CD4-positive, alpha-beta T cell treated with Interleukin-17A for 1 hour (primary cell): ENCODE measurements at places on chromosomes 16 and 17.

DNA sequence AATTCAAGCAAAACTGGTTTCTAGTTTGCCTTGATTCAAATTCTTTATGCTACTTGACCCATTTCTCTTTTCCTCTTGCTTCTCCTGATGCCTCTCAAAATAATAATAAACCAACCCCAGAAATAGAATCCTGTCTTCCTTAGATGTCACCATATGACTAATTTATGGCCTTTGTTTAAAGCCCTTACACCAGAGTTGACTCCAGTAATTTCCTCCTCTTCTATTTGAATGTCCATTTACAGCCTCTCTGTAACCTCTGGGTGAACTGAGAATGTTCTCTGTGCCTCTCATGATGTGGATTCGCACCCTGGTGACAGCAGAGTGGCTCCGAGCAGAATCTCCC, 31.5 kb downstream of the ZFHX3 start:
- DNase-seq: no peak

- DNase-seq: no peak
Observed at GRCh38 chr17:50044483-50044882, 11.4 kb upstream of the ITGA3 start.

DNA sequence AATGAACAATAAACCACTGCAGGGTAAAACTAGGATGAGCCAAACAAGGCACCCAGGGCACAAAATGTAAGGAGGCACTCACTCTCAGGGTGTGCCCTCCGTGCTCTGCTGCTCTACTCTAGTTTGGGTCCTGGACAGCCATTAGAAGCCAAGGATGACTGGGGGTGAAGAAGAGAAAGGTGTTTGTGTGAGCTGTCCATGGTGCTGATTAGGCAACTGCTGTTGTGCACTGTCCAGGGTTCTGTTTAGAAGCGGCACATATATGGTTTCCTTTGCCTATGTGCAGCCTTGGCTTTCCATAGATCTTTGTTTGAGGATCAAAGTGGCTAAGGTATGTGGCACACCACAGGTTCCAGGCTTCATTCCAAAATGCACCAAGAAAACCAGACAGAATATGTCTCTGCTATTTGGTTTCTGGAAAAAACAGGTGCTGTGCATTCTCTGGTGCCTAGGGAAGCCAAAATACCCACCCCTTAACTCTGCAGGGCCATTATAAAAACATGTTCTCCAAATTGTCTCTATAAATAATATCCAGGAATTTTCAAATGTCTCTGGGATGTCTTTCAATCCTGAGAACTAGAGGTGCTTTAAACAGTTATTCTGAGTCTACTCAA, 123.5 kb downstream of the CBLN1 start:
- no peak for DNase-seq

DNA sequence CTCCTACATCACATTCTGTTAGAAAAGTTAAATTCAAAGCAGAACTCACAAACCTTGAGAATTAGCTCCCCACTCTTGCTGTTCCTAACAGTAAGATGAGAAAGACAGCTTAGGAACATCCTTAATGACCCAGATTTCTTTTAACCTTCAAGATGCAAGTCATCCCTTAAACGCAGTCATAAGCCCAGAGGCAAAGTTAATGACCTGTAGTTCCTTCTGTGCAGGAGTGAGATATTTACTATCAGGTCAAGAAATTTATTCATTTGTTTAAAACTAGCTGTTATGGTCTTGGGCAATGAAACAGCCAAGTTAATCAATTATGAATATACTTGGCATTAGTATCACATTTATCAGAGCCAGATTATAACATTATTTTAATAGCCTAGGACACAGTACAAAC, 37.1 kb downstream of the NXPH3 start:
- DNase-seq: no peak
